ENCODE measurements at places on chromosomes 4 and X. TPM values are rescaled to one million over a fixed set of nuclear protein-coding genes. Genes with fewer than 3 reads are reported as not detected.

DNA sequence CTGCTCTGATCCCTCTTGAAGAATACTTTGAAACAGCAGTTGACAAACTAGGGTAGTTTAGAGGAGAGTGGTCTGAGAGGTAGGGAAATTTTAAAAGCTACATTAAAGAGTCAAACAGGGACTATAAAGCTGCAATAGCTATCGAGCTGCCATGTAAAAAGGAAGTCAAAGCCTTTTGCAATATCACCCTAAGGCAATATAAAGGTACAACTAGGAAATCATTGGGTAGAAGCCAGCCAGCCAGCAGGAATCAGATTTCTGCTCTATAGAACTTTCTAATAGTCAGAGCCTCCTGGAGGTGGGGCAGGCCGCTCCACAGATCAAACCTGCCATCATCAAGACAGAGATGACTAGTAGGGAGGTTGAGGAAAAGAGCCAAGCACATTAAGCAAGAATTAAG, 15.2 kb upstream of the PHOX2B start:
- H3K4me1 ChIP-seq = no peaks in the 10 kb centered on the region
- H3K4me3 ChIP-seq = no peak overlapping the region
- DNase-seq = no peak
- H3K27ac ChIP-seq = no peak overlapping the region

- H3K4me1 ChIP-seq = no peaks in the 10 kb centered on the region
- H3K27ac ChIP-seq = no peak overlapping the region
- no peak for DNase-seq
- no peak overlapping the region for H3K4me3 ChIP-seq
- no peaks in the 10 kb centered on the region for H3K36me3 ChIP-seq
- peaks cover 9% of the 10 kb centered on the region for H3K27me3 ChIP-seq
These were observed 46.9 kb upstream of the YTHDC1 start for GRCh38 chr4:68396756-68397155.

- H3K36me3 ChIP-seq = no peaks in the 10 kb centered on the region
- H3K4me3 ChIP-seq = no peak overlapping the region
- peaks cover 4% of the 10 kb centered on the region for H3K4me1 ChIP-seq
- H3K27ac ChIP-seq = no peak overlapping the region
- DNase-seq = no peak
These were observed 101.8 kb downstream of the ARAP2 start for GRCh38 chr4:36142504-36142903.

The SMIM10L2A gene
- total RNA-seq = 0.40 TPM

- peaks cover 9% of the 10 kb centered on the region for H3K4me1 ChIP-seq
- no peak for DNase-seq
- no peak overlapping the region for H3K4me3 ChIP-seq
- H3K36me3 ChIP-seq = peaks cover 4% of the 10 kb centered on the region
- no peaks in the 10 kb centered on the region for H3K27me3 ChIP-seq
These were observed 77.1 kb upstream of the IGFBP7 start for GRCh38 chr4:57187246-57187645.

DNA sequence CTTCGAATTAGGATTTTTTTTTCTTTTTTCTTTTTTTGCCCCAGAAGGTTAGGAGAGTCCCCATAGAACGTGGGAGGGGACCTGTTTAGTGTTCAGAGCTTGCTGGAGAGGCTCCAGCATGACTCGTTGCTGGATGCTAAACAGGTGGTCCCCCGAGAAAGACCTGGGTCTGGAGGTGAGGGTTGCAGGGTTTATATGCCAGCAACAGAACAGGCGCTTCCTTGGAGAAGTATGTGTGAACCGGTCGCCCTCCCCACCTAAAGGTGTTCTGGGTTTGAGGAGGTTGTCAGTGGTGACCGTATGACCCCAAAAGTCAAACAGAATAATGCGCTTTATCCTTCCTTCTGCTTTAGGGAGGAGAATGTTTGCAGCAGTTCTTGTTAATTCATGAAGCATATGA, 52.1 kb upstream of the SHOX start:
- H3K4me1 ChIP-seq = no peaks in the 10 kb centered on the region
- H3K36me3 ChIP-seq = no peaks in the 10 kb centered on the region
- DNase-seq = no peak
- no peak overlapping the region for H3K4me3 ChIP-seq
- no peak overlapping the region for H3K27ac ChIP-seq

The WNK3 gene
- total RNA-seq = 5.7 TPM

The NPFFR2 gene
- not detected for total RNA-seq

All from chondrocyte (in vitro differentiated cells).